B cell (primary cell): ENCODE measurements at places on chromosomes 7 and 10.

DNA sequence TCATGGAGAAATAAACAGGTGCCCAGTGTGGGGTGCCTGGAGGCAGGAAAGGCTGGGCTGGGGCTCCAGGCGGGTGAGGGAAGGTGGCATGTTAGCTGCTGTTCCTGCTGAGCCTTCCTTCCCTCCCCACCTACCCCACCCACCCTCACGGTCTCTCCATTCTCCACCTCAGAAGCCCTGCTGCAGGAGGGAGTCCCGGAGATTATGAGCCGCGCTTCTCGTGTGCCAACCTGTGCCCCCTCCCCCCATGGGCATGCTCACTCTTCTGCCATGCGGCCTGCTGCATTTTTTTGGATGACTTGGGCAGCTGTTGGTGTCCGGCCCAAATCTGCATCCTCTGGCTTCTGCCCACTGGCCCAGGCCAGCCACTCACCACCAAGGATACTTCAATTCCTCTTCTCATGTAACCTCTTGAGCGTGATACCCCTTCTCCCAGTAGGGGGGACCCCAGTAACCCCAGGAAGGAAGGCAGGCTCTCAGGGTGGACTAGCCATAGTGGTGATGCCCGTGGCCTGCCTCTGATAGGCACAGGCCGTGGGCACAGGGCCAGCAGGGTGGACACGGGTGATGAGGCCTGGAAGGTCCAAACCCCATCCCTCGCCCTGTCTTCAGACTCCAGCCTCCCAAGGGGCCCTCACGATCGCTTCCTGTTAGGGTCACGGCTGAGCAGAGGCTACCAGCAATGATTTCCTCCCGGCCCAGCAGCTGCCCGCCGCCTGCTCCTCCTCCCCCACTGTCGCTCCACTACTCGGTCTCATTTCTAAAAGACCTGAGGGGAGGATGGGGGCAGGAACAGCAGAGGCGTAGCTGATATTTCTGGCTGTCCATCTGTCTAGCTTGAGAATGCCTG, 27.8 kb downstream of the UNC5B start:
- DNase-seq, result no peak
- peaks cover 3% of the 10 kb centered on the region for H3K4me1 ChIP-seq
- peaks cover 5% of the 10 kb centered on the region for H3K27me3 ChIP-seq
- H3K4me3 ChIP-seq, result no peak overlapping the region

- DNase-seq, result peak; percentile 92
- peaks cover 23% of the 10 kb centered on the region for H3K4me1 ChIP-seq
- peak within 1 kb of the TSS; percentile 72 for H3K4me3 ChIP-seq
- H3K27ac ChIP-seq, result peak within 1 kb of the TSS; percentile 85
Observed at GRCh38 chr10:100346765-100347567, at the start of gene SCD. SCD (plus strand) TSS chr10:100347233; CDS start chr10:100347505, 272 bp downstream.

- H3K4me3 ChIP-seq, result no peak overlapping the region
- no peak for DNase-seq
- H3K4me1 ChIP-seq, result no peaks in the 10 kb centered on the region
- no peaks in the 10 kb centered on the region for H3K36me3 ChIP-seq
Observed at GRCh38 chr7:20395104-20395503, 64.4 kb downstream of the ITGB8 start.

DNA sequence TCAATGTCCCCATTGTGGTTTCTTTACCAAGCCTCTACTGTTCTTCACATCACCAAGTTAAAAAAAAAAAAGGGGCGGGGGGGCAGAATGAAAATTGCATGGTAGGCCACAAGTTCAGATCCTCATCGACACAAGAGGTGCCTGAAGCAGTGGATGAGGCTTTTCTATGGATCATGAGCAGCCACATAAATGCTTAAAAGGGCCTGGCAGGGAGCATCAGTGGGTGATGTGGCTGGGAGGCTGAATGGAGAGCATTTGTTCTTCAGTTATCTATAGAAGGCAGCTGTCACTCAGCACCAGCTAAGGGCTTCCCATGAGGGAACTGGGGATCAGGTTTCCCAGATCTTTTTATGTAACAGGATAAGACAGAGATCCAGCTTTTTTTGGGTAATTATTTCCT, 117.9 kb downstream of the CFTR start:
- H3K27ac ChIP-seq, result no peak overlapping the region
- H3K4me3 ChIP-seq, result no peak overlapping the region
- no peaks in the 10 kb centered on the region for H3K27me3 ChIP-seq
- no peak for DNase-seq
- no peaks in the 10 kb centered on the region for H3K36me3 ChIP-seq
- H3K4me1 ChIP-seq, result no peaks in the 10 kb centered on the region

DNA sequence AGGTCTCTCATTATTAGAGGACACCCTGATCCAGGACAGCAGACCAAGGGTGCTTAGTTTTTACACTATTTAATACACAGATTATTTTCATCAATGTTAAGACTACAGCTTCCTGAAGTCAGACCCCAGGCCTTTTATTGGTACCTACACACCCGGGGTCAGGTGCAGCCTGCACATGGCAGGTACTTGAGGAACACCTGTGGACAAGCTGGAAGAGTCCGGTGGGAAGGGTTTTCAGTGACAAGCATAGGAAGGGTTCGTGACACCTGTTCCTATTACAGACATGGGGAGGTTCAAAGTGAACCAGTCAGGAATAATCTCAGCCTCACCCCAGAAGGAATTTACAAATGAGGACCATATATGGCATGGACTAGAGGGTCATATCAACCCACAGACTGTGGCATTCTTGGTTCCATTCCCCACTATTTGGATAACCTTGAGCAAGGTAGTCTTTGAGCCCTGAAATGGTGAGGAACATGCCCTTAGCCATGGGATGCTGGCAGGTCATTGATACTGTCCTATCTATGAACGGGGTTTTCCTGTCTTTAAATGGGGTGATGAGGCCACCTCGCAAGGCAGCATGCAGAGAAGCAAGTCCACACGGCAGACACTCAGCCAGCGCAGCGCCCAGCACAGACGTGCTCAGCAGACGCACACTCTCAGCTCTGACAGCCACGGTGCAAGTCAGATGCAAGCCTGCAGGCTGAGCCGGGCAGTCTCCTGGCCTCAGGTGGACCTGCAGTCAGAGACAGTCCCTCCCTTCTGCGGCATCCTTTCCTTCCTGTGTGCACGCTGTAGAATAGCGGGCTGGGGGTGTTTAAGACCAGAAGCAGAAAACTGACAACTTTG, 624.9 kb downstream of the PTPRN2 start:
- H3K4me1 ChIP-seq, result no peaks in the 10 kb centered on the region
- H3K27ac ChIP-seq, result no peak overlapping the region
- no peak overlapping the region for H3K4me3 ChIP-seq
- no peak for DNase-seq
- H3K36me3 ChIP-seq, result no peaks in the 10 kb centered on the region

GRCh38 chr10:111077785-111078504, 1.1 kb downstream of the ADRA2A start:
- H3K36me3 ChIP-seq, result no peaks in the 10 kb centered on the region
- H3K27me3 ChIP-seq, result no peaks in the 10 kb centered on the region
- H3K27ac ChIP-seq, result no peak overlapping the region
- peak; percentile 37 for DNase-seq
- H3K4me3 ChIP-seq, result peak overlapping the region; percentile 66
- H3K4me1 ChIP-seq, result peaks cover 33% of the 10 kb centered on the region

DNA sequence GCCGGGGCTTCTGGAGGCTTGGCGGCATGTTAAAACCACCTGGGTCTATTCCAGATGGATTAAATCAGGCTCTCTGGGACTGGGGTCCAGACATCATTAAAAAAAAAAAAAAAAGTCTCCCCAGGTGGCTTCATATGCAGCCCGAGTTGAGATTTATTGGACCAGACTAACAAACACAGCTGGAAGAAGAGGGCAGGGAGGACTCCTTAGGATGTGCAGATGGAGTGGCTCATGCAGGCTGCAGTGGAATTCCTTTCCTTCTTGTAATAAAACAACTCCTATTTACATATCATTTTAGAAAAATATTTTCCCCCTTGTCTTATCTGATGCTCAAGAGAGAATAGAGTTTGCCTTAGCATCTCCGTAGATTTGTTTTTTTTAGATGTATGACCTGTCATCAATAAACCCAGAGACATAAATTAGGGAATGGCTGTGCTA, 238.1 kb downstream of the CAMK1D start:
- DNase-seq, result no peak
- H3K27ac ChIP-seq, result no peak overlapping the region

- no peaks in the 10 kb centered on the region for H3K36me3 ChIP-seq
- H3K27me3 ChIP-seq, result peaks cover 42% of the 10 kb centered on the region
- H3K27ac ChIP-seq, result no peak overlapping the region
- H3K4me3 ChIP-seq, result no peak overlapping the region
Observed at GRCh38 chr10:127736222-127736914, 617 bp upstream of the FOXI2 start.

GRCh38 chr7:102991540-102992214, 78.9 kb downstream of the LRRC17 start:
- no peak for DNase-seq
- H3K36me3 ChIP-seq, result no peaks in the 10 kb centered on the region
- H3K4me3 ChIP-seq, result no peak overlapping the region
- H3K4me1 ChIP-seq, result no peaks in the 10 kb centered on the region

GRCh38 chr7:21076054-21076453, 289.4 kb upstream of the SP8 start:
- no peak overlapping the region for H3K27ac ChIP-seq
- H3K36me3 ChIP-seq, result no peaks in the 10 kb centered on the region
- no peak for DNase-seq

DNA sequence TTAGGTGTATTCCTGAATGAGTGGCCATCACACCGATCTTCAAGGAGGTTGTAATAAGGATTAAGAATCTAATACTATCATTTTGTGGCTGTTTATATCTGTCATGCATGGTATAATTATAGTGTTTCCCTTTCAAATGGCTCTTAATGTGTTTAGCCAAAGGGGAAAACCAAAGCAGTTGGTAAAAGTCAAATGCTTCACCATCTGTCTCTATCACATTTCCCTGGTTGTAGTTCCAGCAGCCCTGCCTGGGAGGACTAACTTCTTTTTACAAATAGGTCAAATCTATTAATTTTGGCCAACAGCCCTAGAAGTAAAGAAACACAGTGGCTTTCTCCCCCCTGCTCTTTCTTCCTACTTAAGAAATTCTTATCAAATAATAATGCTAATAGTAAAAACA, 56.7 kb downstream of the ZNF365 start:
- no peak overlapping the region for H3K27ac ChIP-seq
- DNase-seq, result no peak
- no peaks in the 10 kb centered on the region for H3K4me1 ChIP-seq
- H3K36me3 ChIP-seq, result no peaks in the 10 kb centered on the region

GRCh38 chr10:6737080-6737641, 157.1 kb upstream of the PRKCQ start:
- peak; percentile 4 for DNase-seq
- no peaks in the 10 kb centered on the region for H3K27me3 ChIP-seq
- H3K4me1 ChIP-seq, result no peaks in the 10 kb centered on the region
- no peak overlapping the region for H3K27ac ChIP-seq

DNA sequence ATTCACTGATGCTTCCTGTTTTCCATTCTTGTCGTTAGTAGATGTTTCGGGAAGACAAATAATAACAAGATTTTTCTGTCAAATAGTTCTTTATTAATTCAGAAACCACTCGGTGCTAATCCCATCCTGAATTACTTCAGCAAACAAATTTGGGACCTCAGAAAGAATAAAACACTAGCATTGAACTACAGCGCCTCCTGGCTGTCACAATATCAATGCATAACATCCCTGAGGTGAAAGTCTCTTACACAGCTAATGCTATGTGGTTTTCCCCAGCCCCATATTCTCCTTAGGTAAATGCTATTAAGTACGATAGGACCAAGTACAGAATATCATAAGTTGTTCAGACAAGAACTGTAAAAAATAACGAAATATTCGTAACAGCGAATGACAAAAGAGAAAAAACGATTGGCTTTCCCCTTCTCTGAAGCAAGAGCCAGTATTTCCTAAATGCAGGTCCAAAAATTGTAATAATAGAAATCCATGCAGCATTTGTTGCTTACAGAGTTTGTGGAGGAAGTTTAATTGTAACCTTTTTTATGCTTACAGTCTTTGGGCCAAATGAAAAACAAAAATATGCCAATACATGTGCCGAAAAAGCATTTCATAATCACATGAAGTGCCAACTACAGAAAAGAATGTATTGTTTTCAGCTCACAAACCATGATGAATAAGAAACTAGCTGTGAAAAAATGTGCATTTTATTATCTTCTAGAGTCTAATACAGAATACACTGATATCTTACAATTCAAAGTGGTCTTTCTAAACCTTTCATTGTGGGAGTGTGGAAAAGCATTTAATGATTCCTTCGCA, 47.3 kb downstream of the MYPN start:
- no peak overlapping the region for H3K4me3 ChIP-seq
- H3K36me3 ChIP-seq, result no peaks in the 10 kb centered on the region
- DNase-seq, result peak; percentile 74
- H3K4me1 ChIP-seq, result no peaks in the 10 kb centered on the region
- H3K27ac ChIP-seq, result no peak overlapping the region
- H3K27me3 ChIP-seq, result no peaks in the 10 kb centered on the region

GRCh38 chr10:19889256-19889655, 73.0 kb downstream of the PLXDC2 start:
- no peak overlapping the region for H3K4me3 ChIP-seq
- H3K4me1 ChIP-seq, result no peaks in the 10 kb centered on the region
- H3K27ac ChIP-seq, result no peak overlapping the region
- H3K36me3 ChIP-seq, result no peaks in the 10 kb centered on the region
- DNase-seq, result no peak

- no peaks in the 10 kb centered on the region for H3K36me3 ChIP-seq
- H3K4me3 ChIP-seq, result no peak overlapping the region
- no peaks in the 10 kb centered on the region for H3K27me3 ChIP-seq
- no peaks in the 10 kb centered on the region for H3K4me1 ChIP-seq
- no peak for DNase-seq
Observed at GRCh38 chr7:157949711-157950110, 612.9 kb downstream of the DNAJB6 start.

GRCh38 chr10:92470026-92470425, 103.9 kb downstream of the IDE start:
- H3K27ac ChIP-seq, result no peak overlapping the region
- H3K4me3 ChIP-seq, result no peak overlapping the region
- peaks cover 11% of the 10 kb centered on the region for H3K36me3 ChIP-seq
- DNase-seq, result no peak
- H3K4me1 ChIP-seq, result no peaks in the 10 kb centered on the region

GRCh38 chr7:122315507-122316466, 11.2 kb upstream of the FEZF1 start:
- no peak overlapping the region for H3K4me3 ChIP-seq
- H3K36me3 ChIP-seq, result no peaks in the 10 kb centered on the region
- no peak for DNase-seq
- no peak overlapping the region for H3K27ac ChIP-seq

DNA sequence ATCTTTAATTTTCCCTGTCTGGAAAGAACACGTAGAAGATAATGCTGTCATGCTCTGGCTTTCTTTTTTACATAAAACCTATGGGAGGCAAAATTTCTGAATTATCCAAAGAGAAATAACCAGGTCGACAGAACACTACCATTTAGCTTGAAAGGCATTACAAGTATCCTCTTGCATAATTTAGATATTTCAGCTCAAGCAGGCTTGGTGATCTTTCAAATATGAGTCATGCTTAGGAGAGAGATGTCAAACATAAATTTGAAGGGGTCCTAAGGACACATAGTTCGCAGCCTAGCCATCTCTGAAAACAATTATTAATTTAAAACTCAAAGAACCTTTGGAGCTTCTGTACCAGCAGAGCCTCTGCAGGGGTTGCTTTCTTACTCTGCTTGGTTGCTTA, 100.9 kb downstream of the FAS start:
- H3K4me1 ChIP-seq, result no peaks in the 10 kb centered on the region
- no peaks in the 10 kb centered on the region for H3K27me3 ChIP-seq
- no peaks in the 10 kb centered on the region for H3K36me3 ChIP-seq
- no peak overlapping the region for H3K4me3 ChIP-seq
